ENCODE measurements at places on chromosomes 1 and 21. TPM values are rescaled to one million over a fixed set of nuclear protein-coding genes. Genes with fewer than 3 reads are reported as not detected.

Gene GJB3
- total RNA-seq = 0.31 TPM

DNA sequence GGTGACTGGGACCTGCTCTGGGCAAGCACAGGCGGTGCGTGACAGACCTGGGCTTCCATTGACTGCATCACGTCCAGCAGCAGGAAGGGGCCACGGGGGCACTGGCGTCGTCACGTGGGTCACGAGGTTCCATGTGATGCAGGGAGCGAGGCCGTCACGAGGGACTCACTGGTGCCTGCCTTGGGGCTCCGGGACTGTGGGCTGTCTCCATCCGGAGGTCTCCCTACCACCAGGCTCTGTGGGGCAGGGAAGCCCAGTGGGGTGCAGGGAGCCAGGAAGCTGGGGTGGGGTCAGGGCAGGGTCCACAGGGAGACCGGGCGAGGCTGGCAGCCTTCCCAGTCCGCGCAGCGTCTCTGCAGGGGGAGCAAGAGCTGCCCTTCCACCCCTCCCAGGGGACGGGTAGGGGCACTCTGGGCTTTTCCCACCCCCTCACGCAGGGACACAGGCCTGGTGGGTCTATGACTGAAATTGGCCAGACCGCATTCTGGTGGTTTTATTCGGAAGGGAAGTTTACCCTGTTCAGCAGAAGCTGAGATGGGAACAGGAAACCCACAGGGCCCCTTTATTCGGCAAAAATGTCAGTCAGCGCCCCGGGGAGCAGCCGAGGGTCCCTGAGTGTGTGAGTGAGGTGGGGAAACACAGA, 416 bp upstream of the TNFRSF14 start:
- DNase-seq = no peak

GRCh38 chr1:153936011-153936802, 10.3 kb downstream of the DENND4B start:
- DNase-seq = no peak

DNA sequence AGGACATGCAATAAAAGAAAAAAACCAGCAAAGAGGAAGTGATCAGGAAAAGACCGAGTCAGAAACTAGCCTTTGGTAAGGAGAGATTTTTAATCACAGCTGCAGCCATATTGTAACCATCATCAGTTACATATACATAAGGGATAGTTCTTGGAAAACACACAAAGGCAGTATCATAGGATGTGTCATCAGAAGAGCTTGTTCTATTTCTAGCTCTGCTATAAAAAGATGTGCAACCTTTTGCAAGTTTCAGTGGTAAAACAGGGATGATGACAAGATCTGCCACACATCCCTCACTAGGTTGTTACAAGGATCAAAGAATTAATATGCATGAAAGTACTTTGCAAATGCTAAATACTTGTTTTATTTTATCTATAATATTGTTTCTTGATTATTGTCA, 342.0 kb downstream of the VAV3 start:
- DNase-seq = no peak
